ENCODE measurements at places on chromosomes 5 and 9.

DNA sequence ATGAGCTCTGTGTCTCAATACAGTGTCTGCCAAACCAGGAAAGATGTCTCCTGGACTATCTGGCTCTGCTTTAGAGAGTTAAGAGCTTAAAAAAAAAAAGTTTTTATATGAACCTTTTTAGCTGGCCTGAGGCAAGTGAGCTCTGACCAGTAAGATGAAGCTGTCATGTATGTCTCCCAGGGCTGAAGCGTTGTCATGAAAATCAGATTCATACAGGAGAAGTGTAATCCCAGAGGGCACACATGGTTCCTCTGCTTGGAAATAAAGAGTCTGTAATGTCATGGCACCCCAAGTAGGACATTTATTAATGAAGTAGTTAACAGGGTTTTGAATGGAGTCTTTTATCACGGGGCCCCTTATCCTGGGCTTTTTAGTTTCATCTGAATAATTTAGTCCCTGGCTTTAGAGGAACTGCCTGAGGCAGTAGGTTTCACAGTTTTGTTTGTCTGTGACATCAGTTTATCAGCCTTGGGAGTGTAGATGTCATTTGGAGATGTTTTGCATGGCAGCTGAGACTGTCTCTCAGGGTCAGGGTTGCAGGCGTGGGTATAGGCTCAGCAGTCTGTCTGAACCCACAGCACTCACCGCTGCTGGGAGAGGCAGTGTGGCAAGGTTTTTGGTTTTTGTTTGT lies 223.3 kb downstream of the DIRAS2 start:
- no peak for DNase-seq

GRCh38 chr5:149423794-149424268 lies 44.7 kb upstream of the IL17B start:
- no peak for DNase-seq

GRCh38 chr5:81418606-81419005 lies 24.7 kb upstream of the ACOT12 start:
- no peak for DNase-seq

GRCh38 chr5:2746561-2747032 lies 4.9 kb downstream of the IRX2 start:
- DNase-seq: no peak

GRCh38 chr5:14173377-14174229 lies 30.5 kb downstream of the TRIO start:
- no peak for DNase-seq

DNA sequence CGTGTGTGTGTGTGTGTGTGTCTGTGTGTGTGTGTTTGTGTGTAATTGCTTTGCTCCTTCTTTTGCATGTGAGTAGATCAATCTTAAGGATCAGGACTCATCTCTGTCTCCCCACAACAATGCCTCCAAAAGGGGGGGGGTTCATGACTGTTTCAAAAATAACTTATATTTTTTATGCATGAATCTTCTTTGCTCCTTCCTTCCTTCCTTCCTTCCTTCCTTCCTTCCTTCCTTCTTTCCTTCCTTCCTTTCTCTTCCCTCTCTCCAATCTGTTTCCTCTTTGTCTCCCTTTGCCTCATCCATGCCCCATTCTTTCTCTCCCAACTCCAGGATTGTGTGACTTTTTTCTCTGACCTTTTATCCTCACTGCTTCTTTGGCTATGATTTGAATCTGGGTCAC lies 126.4 kb upstream of the OSMR start:
- no peak for DNase-seq

GRCh38 chr5:144698484-144698883 lies 527.8 kb downstream of the KCTD16 start:
- no peak for DNase-seq

DNA sequence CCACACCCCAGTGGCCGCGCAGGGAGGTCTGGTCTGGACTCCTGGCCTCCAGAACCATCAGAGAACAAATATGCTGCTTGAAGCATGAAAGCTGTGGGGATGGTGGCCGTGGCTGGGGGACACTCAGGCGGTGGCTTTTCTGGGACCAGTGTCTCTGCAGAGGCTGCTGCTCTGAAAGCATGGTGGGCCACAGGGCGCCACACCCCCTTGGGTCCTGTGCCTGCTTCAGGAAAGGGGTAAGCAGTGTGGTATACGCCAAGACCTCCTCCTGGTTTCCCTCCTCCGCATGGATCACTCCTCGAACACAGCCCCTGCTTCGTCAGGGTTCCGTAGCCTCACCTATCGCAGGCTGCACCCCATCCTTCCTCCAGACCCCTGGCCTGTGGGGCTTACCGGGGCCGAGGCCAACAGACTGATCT lies 19.7 kb upstream of the TERT start:
- no peak for DNase-seq

- no peak for DNase-seq
These were observed 101.4 kb downstream of the NDFIP1 start for GRCh38 chr5:142210011-142210410.

DNA sequence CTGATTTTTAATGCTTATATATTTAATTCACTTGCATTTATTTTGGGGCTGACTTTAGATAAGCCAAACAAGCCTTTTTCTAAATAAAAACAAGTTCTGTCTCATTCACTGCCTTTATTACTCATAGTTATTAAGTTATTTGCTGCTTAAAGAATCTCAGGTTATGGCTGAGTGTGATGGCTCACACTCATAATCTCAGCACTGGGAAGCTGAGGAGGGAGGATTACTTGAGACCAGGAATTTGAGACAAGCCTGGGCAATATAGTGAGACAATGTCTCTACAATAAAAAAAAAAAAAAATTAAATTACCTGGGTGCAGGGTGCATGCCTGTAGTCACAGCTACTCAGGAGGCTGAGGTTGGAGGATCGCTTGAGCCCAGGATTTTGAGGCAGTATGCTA lies 85.0 kb upstream of the MAN2A1 start:
- no peak for DNase-seq

DNA sequence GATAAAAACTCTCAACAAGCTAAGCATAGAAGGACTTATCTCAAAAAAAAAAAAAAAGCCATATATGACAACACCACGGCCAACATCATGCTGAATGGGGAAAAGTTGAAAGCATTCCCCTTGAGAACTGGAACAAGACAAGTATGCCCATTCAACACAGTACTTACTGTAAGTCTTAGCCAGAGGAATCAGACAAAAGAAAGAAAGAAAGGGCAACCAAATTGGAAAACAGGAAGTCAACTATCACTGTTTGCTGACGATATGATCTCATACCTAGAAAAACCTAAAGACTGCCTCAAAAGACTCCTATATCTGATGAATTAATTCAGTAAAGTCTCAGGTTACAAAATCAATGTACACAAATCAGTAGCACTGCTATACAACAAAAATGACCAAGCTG lies 24.6 kb upstream of the PTGER4 start:
- no peak for DNase-seq

DNA sequence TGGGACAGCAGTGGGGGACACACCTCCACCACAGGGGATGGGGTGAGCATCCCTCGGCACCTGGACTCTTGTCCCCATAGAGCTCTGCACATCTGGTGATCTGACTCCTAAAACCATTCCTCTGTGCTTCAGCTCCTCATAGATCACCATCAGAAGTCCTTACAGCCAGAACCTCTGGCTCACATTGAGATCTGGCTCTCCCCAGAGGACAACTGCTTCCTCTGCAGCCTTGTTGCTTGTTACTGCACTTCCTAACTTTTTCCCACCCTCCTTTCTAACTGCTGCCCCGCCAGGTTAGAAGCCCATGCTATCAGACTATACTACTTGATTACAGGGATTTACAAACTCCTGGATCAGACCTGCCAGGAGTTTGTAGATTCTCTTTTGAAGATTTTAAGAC lies 64.5 kb downstream of the ARSB start:
- no peak for DNase-seq

- no peak for DNase-seq
These were observed 47.9 kb upstream of the CTSL start for GRCh38 chr9:87677776-87678587.

GRCh38 chr9:121333950-121334773 lies 35.9 kb downstream of the STOM start:
- no peak for DNase-seq

- no peak for DNase-seq
These were observed 31.2 kb downstream of the PRDM6 start for GRCh38 chr5:123120197-123120596.

- no peak for DNase-seq
These were observed 23.6 kb downstream of the TERT start for GRCh38 chr5:1270933-1271914.

DNA sequence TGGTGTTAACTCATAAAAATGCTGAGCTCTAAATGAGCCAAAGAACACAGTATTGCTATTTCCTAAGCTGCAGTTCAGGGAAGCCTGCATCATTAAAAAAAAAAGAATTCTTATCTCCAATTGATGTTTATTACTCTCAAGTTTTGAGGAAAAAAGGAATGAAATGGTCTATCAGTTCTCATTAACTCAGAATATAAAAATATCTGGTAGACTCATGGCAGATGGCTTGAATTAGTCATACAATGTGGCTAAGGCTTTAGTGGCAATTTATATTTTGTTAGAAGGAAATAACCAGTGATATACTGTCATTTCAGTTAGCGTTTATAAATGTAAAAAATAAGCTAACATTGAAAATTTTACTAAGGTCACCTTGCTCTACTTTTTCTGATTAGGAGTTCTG lies 1403.4 kb upstream of the C9orf72 start:
- no peak for DNase-seq

- no peak for DNase-seq
These were observed 314.4 kb downstream of the SPOCK1 start for GRCh38 chr5:137184734-137185133.

GRCh38 chr5:65191554-65192135 lies 290.1 kb downstream of the ADAMTS6 start:
- DNase-seq: no peak

DNA sequence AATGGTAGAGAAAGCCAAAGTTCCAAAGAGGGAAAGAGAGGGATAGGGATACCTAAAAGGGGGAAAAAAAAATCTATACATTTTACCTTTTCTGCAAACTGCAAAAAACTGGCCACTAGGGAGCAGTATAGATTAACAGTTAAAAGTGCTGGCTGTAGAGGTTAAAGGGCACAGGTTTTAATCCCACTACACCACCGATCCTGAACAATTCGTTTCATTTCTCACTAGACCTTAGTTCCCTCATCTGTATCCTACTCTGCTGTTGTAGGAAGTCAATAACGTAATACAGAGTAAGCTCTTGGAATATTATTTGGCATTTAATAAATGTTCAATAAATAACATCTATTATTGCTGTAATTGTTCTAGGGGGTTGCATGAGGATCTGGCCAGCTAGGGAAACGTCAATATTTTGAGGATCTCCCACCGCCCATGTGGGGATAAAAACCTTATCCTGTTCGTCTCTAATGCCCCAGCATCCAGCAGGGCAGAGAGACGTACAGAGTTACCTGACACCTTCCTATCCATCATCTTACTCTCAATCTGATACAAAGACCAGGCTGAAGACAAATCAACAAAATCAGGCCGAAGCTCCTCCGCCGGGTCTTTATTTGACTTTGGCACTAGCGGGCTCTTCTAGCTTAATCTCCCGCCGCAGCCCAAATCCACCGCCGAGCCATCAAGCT lies 757 bp downstream of the CDC26 start:
- no peak for DNase-seq

DNA sequence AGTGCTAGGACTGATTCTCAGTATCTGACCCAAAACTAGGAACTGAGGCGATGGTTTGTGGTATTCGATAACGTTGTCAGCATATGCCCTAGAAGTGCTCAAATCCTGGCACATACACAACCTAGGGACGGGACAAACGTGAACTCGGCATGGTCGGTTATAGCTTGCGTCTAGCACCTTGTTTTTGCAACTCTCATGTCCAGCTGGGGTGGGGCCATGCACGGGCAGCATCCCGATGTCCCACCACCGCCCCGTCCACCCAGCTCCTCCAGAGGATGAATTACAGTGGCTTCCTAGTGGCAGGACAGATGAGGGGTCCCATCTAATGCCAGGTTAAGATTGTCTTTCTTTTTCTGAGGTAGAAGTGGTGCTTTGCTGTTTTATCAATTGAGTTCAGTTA lies 31.6 kb downstream of the PROP1 start:
- DNase-seq: no peak

DNA sequence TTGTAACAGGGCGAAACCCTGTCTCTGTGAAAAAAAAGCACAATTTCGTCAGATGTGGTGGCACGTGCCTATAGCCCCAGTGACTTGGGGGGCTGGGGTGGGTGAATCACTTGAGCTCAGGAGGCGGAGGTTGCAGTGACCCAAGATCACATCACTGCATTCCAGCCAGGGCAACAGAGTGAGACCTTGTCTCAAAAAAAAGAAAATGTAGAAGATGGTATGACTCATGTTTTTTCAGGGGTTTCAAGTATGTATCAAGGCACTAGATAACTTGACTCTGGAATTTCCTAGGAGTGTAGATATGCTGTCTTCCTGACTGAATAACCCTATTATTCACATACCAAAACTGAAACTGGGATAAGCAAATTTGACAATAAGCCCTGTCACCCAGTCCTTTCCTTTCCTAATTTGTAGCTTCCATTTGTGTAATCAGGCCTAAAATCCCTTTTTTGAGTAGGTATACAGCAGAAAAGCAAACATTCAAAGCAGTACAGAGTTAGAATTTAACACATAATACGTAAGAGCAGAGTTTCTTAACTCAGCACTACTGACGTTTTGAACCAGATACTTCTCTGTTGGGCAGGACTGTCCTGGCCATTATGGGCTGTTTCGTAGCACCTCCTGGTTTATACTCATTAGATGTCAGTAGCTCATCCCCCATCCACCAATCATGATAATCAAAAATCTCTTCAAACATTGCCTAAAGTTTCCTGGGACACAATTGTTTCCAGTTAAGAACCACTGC lies 17.3 kb upstream of the ANKRD18B start:
- DNase-seq: peak; percentile 51

DNA sequence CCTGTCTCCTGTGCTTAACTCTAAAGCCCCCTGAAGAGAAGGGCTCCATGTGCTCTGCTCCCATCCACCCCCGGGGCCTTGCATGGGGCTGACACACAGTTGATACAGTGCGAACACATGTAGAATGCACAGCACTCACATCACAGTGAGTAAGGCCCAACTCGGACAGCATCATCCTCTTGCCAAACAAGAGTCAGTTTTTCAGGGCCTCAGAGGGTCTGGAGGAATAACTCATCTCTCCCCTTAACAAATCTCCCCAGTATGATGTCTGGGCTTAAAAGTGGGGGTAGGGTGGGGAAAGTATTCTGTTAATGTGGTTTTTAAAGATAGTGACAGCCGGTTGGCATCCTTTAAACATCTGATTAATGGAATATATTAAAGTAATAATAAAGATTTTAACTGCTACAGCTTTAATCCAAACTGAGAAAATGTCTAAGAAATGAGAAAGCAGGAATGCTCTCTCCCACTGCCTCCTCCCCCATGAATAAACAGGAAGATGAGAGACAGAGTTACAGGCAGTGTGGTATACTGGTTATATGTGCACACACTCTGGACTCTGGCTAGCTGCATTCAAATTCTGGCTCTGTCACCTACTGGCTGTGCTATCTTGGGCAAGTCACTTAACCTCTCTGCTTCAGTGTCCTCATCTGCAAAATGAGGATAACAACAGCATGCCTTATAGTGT lies 22.5 kb downstream of the APBA1 start:
- DNase-seq: no peak

DNA sequence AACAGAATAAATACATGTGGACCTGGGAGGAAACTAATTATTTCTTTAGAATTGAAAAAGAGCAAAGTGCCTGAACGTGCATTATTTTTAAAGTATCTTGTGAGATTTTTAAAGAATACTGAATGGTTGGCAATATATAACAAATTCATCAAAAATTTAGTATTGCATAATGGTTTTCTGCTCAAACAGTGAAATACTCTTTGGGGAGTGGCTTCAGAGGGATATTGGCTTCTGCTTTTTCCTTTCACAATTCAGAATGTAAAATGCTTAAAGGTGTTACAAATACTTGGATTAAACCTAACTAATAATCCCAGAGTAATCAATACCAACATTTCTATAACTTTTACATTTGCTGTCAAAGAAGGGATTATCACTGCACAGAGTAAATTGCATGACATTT lies 379.3 kb upstream of the CHD1 start:
- DNase-seq: no peak

Data from stimulated activated CD8-positive, alpha-beta memory T cell treated with anti-CD3 and anti-CD28 coated beads, Interleukin-4, amount 100 ng/mL, for 48 hours (primary cell).